ENCODE measurements at places on chromosomes 6 and 20. TPM values are rescaled to one million over a fixed set of nuclear protein-coding genes. Genes with fewer than 3 reads are reported as not detected.

The KIAA1755 gene
- 0.44 TPM for total RNA-seq

The RBPJL gene
- not detected for total RNA-seq

The HAO1 gene
- total RNA-seq, result not detected

The RRAGD gene
- 0.35 TPM for total RNA-seq

The OPRM1 gene
- total RNA-seq, result not detected

The PXMP4 gene
- total RNA-seq, result not detected

The ARMH2 gene
- total RNA-seq, result not detected
